Stimulated activated CD4-positive, alpha-beta T cell treated with anti-CD3 and anti-CD28 coated beads, Interleukin-1b, Interleukin-23, amount 100 ng/mL, for 1 hour (primary cell): ENCODE measurements at places on chromosomes 3 and 15.

- DNase-seq = no peak
Observed at GRCh38 chr3:146542978-146543377, 1.4 kb downstream of the PLSCR1 start.

DNA sequence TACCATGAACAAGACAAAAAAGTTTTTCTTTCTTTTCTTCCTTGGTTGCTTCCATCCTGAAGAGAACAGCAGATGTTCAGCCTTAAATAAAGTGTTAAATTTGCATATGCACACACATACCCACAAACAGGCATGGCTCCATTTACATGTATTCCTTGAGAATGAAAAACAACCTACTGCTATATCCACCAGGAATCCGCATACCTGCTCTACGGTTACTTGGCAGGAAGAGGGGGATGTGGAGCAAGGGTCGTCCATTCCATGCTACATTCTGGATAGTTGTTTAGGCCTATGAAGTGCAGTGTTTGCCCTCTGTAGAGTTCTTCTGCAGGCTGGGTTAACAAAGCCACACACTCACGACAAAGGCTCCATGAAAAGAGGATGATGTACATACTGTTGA is 322.8 kb downstream of the KCNH8 start:
- DNase-seq = no peak

- DNase-seq = no peak
Observed at GRCh38 chr15:83871808-83872559, 218.1 kb downstream of the ADAMTSL3 start.

GRCh38 chr3:71355862-71356261 is 227.7 kb downstream of the FOXP1 start:
- DNase-seq = no peak

- no peak for DNase-seq
Observed at GRCh38 chr3:62999158-62999557, 123.9 kb upstream of the CADPS start.
